AG04449 (cell line): ENCODE measurements at places on chromosomes 5 and 9.

DNA sequence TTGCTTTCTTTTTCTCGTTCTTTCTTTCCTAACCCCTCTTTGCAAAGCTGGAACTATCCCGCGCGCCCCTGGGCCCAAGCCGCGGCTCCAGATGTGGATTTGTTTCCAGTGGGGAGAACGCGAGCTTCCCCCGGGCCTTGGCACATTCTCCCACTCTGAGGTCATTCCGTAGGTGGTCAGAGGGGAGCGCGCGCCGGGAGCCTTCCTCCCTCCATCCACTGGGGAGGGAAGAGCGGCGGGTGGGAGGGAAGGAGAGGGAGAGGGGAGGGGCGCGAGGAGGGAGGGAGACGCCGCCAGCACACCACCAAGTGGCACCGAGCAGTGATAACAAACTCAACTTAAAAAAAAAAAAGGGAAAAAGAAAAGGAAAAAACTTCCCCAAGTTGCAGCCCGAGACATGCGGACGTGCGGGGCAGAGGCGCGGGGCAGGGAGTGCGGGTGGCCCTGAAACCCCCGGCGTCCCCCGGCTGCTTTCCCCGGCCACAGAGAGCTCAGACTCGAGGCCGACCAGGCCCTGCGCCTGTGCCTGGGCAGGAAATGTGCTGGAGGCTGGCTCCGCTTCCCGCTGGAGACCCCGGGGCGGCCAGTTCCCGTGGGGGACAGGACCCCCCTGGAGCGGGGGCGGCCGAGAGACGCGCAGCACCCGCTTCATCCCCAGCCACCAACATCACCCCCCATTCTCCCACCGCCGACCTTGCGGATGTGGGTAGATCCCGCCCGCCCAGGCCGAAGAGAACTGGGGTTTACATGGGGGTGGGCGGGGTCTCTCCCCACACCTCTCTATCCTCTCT lies 3.1 kb downstream of the IER5L start:
- peak; percentile 66 for DNase-seq

GRCh38 chr9:17531642-17532254 lies 47.1 kb upstream of the SH3GL2 start:
- DNase-seq = no peak

- DNase-seq = no peak
Measured at GRCh38 chr9:98175762-98176161, 16.7 kb downstream of the CORO2A start.

DNA sequence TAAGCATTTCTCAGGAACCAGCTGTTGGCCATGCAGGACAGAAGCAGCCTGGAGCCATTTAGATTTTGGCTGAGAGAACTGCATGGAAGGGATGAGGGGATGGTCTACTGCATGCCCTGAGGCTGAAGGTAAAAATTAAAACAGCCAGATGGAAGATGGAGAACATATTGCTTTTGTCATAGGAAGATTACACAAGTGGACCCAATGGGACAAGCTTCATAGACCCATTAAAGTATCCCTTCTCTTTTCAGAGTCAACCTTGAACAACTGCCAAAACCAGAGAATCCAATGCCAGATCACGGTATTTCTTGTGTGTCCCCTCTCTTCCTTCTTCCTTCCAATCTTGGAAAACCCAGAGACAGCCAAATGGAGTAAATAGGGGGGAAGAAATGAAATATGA lies 253.4 kb downstream of the NR2F1-AS1 start:
- no peak for DNase-seq

- no peak for DNase-seq
Measured at GRCh38 chr5:132053483-132053882, 7.0 kb upstream of the IL3 start.
